CD4-positive, alpha-beta T cell treated with Interleukin-4 for 4 hours (primary cell): ENCODE measurements at places on chromosomes 2 and 18.

DNA sequence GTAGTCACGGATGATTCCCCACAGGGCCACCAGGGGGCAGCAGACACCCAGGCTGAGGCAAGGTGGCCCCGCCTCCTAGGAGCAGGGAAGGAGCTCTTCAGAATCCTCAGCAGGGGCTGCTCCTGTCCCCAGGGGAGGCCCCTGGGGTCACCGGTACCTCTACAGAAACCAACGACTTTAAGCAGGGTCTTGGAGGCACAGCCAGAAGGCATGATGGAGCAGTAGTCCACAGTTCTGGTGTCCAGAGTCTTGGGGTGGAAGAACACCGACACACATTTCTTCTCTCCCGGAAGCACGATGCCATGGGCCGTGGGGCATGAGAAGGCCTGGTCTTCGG lies 11.5 kb downstream of the CFAP65 start:
- peak; percentile 69 for DNase-seq

- DNase-seq = no peak
These were observed 15.3 kb downstream of the CNOT11 start for GRCh38 chr2:101267671-101268656.

- no peak for DNase-seq
These were observed 40.3 kb downstream of the PRKD3 start for GRCh38 chr2:37284381-37284780.

- DNase-seq = peak; percentile 4
These were observed 31.3 kb downstream of the KIAA2012 start for GRCh38 chr2:202104286-202104870.

GRCh38 chr2:53535234-53535840 lies 232.3 kb upstream of the CHAC2 start:
- no peak for DNase-seq

DNA sequence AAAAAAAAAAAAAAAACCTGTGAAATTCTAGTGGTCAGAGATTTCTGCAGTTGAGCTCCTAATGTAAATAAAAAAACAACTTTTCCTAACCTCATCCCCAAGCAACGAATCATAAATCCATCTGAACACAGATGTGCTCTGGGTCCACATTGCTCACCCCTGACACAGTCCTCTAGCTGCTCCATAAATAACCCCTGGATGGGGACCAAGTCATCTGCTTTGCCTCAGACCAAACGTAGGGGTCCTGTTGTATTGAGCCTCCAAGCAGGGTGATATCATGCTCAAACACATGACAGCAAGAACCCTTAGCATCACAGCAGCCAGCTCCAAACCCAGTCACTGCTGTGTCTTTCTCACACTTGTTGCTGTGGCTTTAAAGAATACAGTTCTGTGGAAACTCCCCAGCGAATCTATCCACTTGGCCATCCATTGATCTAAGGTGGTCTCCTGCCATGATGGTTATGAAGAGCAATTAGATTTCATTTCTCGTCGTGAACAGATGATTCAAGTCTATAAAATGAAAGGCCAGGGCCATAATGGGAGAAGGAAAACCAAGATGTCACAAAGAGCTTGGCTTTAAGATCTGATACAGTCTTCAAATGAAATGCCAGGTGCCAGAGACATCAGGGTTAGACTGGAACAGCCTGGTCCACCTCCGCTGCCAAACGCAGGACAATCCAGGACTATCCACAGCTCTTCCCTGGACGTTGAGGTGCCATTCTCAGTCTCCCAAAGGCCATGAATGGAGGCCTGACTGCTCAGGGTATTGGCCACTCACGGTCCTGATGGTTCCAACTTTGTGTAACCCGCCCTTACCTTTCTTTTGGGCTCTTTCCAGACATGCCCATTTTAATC lies 39.0 kb downstream of the TBC1D8 start:
- no peak for DNase-seq

DNA sequence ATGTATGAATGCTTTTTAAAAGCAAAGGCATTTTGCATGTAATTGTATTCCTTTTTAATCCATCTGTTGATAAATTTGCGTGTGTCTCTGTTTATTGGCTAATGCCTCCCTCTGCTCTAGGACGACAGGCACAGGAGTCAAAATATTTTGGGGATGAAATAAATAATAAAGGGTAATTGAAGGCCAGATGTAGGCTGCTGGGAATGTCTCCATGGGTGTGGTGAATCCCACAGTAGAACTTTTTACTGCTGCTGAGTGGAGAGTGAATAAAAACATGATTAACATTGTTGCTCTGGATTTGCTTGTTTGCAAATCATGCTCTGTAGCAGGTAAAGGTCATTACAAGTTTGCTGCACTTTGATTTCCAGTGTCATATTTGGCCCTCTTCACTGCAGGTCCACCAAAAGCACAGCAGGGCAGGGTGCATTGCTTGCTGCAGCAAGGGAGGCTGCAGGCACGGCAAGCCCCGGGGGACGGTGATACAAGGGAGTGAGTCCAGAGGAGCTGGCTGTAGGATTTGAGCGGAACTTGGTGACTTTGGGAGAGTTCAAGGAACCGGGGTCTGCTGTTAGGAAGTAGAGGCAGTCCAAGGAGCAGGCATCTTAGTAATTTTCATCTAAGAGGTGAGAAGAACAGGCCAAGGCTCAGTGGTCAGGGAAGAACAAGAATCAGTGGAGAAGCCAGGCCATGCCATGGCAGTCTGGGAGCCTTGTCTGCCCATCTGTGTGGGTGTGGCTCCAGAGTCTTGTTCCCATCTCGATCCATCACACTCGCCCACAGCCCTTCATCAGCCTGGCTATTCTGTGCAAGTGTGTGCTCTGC lies 201.5 kb upstream of the RAB6C start:
- DNase-seq = no peak

DNA sequence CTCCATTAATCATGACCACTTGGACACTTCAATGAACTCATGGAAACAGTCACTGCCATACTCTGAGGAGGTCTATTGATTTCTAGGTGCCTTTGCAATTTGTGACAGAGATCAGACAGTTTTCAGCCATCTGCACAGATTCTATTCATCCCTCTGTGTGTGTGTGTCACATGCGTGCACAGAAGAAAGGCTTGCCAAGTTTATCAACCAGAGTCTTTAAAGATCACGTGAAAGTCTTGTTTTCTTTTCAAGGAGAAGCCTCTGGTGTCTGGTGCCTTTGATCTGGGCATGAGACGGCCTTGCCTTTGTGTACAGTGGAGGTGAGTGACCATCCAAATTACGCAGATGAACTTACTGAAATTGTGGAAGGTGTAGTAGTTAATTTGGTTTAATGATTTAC lies 164.2 kb downstream of the VAPA start:
- no peak for DNase-seq

DNA sequence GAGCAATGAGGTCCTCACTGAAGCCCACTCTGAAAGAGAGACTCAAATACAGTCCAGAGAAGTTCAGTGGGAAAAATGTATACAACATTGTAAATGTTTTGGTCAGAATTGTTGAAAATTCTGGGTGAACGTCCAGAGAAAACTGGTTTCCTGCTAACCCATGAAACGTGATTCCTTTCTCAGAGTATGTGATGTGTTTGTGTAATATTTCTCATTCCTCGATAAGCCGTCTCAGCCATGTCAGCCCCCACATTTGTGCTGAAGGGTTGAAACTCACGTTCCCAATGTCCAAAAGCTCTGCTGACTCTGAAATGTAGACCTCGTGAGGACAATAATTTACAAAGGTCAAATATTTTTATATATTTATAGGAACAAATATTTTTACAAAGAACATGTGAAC lies 51.6 kb downstream of the BMP10 start:
- no peak for DNase-seq

- no peak for DNase-seq
These were observed 109.1 kb downstream of the POLE4 start for GRCh38 chr2:75067506-75067905.

- peak; percentile 5 for DNase-seq
These were observed 79.4 kb downstream of the TMEM182 start for GRCh38 chr2:102841107-102841840.

- no peak for DNase-seq
These were observed 204.6 kb downstream of the SOCS6 start for GRCh38 chr18:70493461-70493860.

DNA sequence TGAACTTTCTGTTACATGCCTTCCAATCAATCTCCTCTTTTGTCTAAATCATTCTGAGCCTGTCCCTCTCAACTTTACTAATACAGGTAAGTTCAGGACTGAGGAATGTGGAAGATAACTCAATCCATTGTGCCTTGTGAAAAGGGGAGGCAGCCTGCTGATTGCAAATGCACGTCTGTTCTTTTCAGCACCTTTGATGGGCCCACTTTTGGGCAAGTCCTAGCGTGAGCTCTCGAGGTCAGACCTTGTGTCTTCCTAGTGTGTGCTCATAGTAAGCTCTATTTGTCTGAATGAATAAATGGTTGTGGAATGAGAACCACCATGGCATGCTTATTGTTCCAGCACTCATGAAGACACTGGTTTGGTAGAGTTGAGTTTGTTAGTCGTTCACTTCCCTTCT lies 50.4 kb upstream of the REL start:
- DNase-seq = no peak

GRCh38 chr2:239457586-239458445 lies 57.0 kb upstream of the HDAC4 start:
- no peak for DNase-seq

- DNase-seq = no peak
These were observed 116.6 kb upstream of the RBBP8 start for GRCh38 chr18:22816266-22817176.

GRCh38 chr2:36477746-36478145 lies 120.2 kb downstream of the FEZ2 start:
- no peak for DNase-seq

GRCh38 chr18:39636931-39637330 lies 2071.3 kb upstream of the CELF4 start:
- DNase-seq = no peak

DNA sequence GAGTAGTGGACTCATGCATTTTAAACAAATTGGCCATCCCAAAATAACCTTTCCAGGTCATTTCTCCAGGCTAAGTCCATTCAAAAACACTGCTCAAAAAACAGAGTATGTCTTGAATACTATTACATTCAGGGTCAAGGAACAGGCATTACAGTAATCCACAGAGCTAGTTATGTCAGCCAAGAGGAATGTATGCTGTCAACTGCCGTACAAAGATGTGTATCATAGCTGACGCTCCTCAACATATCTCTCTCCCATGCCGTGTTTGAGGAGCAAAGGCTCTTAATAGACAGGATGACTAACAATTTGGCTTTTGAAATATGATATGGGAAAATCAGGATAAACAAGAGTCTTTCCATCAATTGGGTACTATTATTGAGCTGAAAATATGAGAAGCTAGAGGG lies 68.8 kb upstream of the KCTD1 start:
- DNase-seq = no peak

GRCh38 chr2:59993726-59994125 lies 559.7 kb downstream of the BCL11A start:
- no peak for DNase-seq

- no peak for DNase-seq
These were observed 11.8 kb upstream of the ACVR1 start for GRCh38 chr2:157887946-157888345.

GRCh38 chr2:216863946-216864345 lies 4.1 kb upstream of the TNP1 start:
- no peak for DNase-seq

- no peak for DNase-seq
These were observed 17.1 kb upstream of the NT5DC4 start for GRCh38 chr2:112703684-112704083.

- peak; percentile 48 for DNase-seq
These were observed 68.9 kb downstream of the DOCK10 start for GRCh38 chr2:224973112-224974016.

GRCh38 chr2:62348700-62349099 lies 152.8 kb downstream of the B3GNT2 start:
- DNase-seq = no peak

DNA sequence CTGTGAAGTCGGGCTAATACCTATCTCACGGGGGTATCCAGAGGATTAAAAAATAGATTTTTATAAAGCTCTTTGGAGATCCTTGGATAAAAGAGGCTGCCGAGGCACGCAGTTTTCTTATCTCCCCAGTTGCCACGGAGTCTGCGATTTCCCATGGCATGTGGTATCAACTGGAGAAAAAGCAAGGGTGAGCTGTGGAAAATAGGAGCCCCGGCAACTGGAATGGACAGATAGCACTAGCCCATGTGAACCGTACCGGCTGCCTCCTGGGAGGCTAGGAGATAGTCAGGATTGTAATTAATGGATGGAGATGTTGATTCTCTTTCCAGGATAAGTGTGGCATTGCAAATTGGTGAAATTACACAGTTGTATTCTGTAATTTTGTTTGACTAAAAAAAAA lies 407.6 kb upstream of the KCNH7 start:
- no peak for DNase-seq

- DNase-seq = no peak
These were observed 42.4 kb downstream of the REEP1 start for GRCh38 chr2:86295066-86295465.

GRCh38 chr2:226873051-226873620 lies 37.3 kb downstream of the RHBDD1 start:
- no peak for DNase-seq

DNA sequence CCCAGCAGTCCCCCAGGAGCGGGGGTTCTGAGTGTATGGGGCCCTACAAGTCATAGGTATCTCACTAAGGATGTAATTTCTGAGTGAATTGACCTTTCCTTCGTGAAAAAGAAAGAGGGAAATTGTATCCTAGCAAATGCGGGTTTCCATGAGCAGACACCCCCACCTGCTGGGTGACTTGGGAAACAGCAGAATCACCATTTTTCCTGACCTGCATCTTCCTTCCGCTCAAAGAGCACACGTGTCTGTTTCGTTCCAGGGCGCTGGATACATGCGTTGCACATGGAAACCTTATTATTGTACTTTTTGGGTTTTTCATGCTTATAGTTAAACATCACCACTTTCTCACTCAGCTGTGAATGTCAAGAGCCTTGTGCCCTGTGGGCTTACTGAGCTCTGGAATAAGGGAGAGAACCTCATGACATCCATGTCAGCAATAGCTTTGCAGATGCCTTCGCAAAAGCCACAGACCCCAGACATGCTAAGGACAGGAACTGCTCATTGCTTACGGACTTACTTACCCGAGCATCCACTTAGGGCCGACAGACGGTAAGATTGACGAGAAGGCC lies 132.8 kb downstream of the TPO start:
- DNase-seq = no peak

DNA sequence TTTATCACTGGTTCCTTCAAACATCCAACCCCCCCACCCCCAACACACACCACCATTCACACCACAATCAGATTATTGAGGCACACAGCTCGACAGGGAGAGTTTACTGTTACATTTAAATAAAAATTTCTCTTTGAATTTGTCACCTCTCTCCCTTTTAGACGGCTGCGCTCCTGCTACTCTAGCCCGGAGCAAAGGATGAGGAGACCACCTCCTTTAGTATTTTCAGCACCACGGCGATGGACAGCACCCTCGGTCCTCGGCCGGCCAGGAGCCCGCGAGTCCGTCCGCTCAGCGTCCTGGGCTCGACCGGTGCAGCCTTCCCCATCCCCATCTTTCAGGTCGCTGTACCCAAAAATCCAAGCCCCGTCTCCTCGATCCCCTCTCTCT lies 892 bp downstream of the CELF4 start:
- no peak for DNase-seq

GRCh38 chr2:180985771-180986395 lies 5.5 kb downstream of the UBE2E3 start:
- no peak for DNase-seq

- DNase-seq = no peak
These were observed 138.0 kb upstream of the CDCA7 start for GRCh38 chr2:173216668-173217067.
